ENCODE measurements at places on chromosomes 6 and 20. TPM values are rescaled to one million over a fixed set of nuclear protein-coding genes. Genes with fewer than 3 reads are reported as not detected.
A peak's percentile ranks its signal among the peaks of the same experiment; 100 is the strongest.

- H3K4me3 ChIP-seq, result no peak overlapping the region
- no peaks in the 10 kb centered on the region for H3K27me3 ChIP-seq
- H3K36me3 ChIP-seq, result no peaks in the 10 kb centered on the region
- DNase-seq, result no peak
- H3K27ac ChIP-seq, result no peak overlapping the region
- H3K4me1 ChIP-seq, result no peaks in the 10 kb centered on the region
Observed at GRCh38 chr20:39524371-39524911, 562.3 kb downstream of the DHX35 start.

- no peak overlapping the region for H3K4me3 ChIP-seq
- DNase-seq, result no peak
- no peaks in the 10 kb centered on the region for H3K36me3 ChIP-seq
- H3K27me3 ChIP-seq, result peaks cover 19% of the 10 kb centered on the region
- peaks cover 12% of the 10 kb centered on the region for H3K4me1 ChIP-seq
Observed at GRCh38 chr6:56856036-56856580, 98.8 kb upstream of the BEND6 start.

GRCh38 chr6:89432875-89433251, at the start of gene ANKRD6:
ANKRD6 (plus strand) TSS chr6:89433152; CDS start chr6:89566977, 133,825 bp downstream.
- no peaks in the 10 kb centered on the region for H3K27me3 ChIP-seq
- H3K27ac ChIP-seq, result peak within 1 kb of the TSS; percentile 87
- peak; percentile 76 for DNase-seq
- H3K36me3 ChIP-seq, result no peaks in the 10 kb centered on the region

DNA sequence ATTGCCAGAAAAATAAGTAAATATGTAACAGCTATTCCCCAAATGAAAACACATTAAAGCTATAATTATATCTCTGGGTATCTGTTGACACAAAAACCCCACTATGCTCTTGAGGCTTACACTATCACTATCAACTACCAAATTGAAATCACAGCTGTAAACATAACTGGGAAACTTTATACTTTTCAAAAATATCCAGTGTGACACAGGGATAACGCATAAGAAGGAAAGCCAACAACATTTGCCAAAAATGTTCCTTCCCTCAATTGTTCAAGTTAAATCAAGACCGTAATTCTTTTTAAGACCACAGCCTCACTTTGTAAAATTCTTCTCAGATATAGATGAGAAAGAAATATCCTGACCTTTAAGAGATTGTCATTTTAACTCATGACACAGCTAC, 3.1 kb downstream of the ZHX3 start:
- no peaks in the 10 kb centered on the region for H3K27me3 ChIP-seq
- DNase-seq, result no peak

Gene MMP24
- not detected for total RNA-seq

- H3K4me3 ChIP-seq, result peak within 1 kb of the TSS; percentile 96
- H3K27me3 ChIP-seq, result peaks cover 40% of the 10 kb centered on the region
- no peaks in the 10 kb centered on the region for H3K36me3 ChIP-seq
- peaks cover 23% of the 10 kb centered on the region for H3K4me1 ChIP-seq
- H3K27ac ChIP-seq, result peak within 1 kb of the TSS; percentile 85
Observed at GRCh38 chr6:107489636-107490565, at the start of gene SOBP. SOBP (plus strand) TSS chr6:107490117; CDS start chr6:107490617, 500 bp downstream.

GRCh38 chr20:6055161-6055783, 1.4 kb upstream of the LRRN4 start:
- peaks cover 17% of the 10 kb centered on the region for H3K4me1 ChIP-seq
- H3K36me3 ChIP-seq, result no peaks in the 10 kb centered on the region
- no peak overlapping the region for H3K4me3 ChIP-seq
- peaks cover 44% of the 10 kb centered on the region for H3K27me3 ChIP-seq

DNA sequence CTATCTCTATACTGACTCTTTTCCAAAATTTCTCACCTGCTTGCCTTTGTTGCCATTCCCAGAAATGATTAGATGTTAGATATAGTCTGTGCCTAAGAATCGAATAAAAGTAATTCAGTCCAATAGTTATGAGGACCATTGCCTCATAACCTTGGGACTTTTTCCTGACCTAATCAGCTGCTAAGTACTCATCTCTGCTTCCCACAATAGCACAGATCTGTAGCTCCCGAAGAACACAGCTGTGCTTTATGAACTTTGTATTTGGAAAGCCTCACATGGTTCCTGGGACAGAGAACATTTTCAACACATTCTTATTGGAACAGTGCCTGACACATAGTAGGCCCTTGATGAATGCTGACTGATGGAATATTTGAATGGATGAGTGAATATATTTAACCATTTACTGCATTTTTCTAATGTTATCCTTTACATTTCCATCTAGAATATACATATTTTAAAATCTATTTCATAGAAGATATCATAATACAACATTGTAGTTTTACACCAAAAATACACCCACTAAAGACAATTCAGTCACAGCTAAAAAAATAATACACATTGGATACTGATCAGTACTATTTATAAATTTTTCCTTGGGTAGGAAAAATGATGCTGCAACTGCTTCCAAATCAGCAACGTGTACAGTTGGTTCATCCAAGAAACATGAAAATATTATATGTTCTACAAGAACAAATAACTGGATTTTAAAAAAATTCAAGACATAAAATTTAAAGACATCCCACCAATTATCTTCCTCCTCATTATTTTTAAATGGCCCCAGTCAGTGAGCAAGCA, 53.9 kb downstream of the HS3ST5 start:
- H3K36me3 ChIP-seq, result no peaks in the 10 kb centered on the region
- H3K4me3 ChIP-seq, result no peak overlapping the region
- no peak overlapping the region for H3K27ac ChIP-seq
- no peaks in the 10 kb centered on the region for H3K4me1 ChIP-seq
- H3K27me3 ChIP-seq, result no peaks in the 10 kb centered on the region
- DNase-seq, result no peak

DNA sequence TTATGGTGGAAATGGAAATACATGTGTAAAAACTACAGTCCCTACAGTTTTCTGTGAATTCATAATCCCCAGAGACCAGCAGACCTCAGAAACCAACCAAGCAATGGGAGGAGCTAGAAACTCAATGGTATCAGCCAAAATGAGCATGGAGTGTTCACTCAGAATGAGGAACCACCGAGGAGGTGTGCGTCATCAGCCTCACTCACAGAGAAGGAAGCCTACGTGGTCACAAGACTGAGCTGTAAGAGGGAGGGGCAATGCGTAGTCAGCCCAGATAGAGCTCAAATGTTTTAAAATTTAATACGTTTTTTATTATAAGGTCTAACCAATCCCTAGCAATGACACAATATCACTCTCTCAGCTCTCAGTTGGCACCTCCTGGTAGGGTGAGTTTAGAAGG, 17.4 kb downstream of the MYLK4 start:
- DNase-seq, result no peak
- H3K27ac ChIP-seq, result no peak overlapping the region
- H3K27me3 ChIP-seq, result peaks cover 5% of the 10 kb centered on the region
- no peaks in the 10 kb centered on the region for H3K36me3 ChIP-seq

DNA sequence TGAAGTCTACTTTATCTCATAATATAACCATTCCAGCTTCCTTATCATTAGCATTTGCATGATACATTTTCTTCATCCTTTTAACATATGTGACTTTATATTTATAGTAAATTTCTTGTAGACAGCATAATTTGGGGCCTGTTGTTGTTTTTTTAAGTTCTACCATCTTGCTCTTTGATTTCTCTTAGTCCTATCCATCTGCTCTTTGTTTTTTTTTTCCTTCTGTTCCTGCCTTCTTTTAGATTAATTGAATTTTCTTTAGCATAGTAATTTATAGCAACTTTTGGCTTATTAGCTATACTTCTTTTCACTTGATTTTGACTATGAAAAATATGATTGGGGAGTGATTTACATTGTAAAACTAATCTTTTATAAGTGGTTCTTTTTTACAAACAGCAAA, 19.2 kb upstream of the FABP7 start:
- H3K36me3 ChIP-seq, result no peaks in the 10 kb centered on the region
- no peak for DNase-seq
- no peaks in the 10 kb centered on the region for H3K4me1 ChIP-seq

Gene WFDC12
- total RNA-seq, result not detected

DNA sequence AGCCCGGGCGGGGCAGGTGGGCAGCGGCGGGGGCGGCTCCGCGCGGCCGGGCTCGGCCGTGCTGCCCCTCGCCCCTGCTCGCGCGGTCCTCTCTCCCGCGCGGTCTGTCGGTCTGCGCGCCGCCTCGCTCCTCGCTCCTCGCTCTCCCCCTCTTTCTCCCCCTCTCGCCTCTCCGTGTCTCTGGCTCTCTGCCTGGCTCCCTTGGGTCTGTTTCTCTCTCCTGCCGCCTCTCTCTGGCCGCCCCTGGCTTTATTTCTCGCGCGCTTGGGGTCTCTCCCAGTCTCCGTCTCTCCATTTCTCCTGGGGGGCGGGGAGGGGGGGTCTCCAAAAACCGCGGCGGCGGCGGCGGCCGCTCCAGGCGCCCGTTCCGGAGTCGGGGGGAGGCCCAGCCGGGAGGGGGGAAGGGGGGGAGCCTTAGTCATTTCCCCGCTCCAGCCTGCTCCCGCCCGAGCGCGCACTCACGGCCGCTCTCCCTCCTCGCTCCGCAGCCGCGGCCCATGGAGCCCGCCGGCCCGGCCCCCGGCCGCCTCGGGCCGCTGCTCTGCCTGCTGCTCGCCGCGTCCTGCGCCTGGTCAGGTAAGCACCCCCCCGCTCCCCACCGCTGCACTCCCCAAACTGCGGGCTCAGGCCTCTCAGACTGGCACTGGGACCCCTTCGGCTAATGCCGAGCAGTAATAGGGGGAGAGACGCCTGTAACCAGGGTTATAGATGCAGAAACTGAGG, at the start of gene SIRPA:
Gene SIRPA, plus strand, starts transcription at position 457 of the 723 bp plus-strand sequence. Its CDS starts 41 bp downstream, at position 498.
- DNase-seq, result no peak
- peaks cover 56% of the 10 kb centered on the region for H3K27me3 ChIP-seq
- no peak within 1 kb of the TSS for H3K27ac ChIP-seq
- H3K36me3 ChIP-seq, result no peaks in the 10 kb centered on the region

Gene HRH3
- total RNA-seq, result not detected

Gene SNAI1
- 0.82 TPM for total RNA-seq

- H3K4me3 ChIP-seq, result peak overlapping the region; percentile 76
- H3K27me3 ChIP-seq, result peaks cover 86% of the 10 kb centered on the region
- H3K36me3 ChIP-seq, result peaks cover 6% of the 10 kb centered on the region
- peak overlapping the region; percentile 27 for H3K27ac ChIP-seq
Observed at GRCh38 chr20:21102603-21103311, 3.4 kb downstream of the LINC00237 start.

GRCh38 chr6:111781041-111781708, 92.1 kb downstream of the FYN start:
- no peak overlapping the region for H3K4me3 ChIP-seq
- no peaks in the 10 kb centered on the region for H3K36me3 ChIP-seq
- no peaks in the 10 kb centered on the region for H3K27me3 ChIP-seq

- no peak for DNase-seq
- no peaks in the 10 kb centered on the region for H3K4me1 ChIP-seq
- H3K36me3 ChIP-seq, result no peaks in the 10 kb centered on the region
- H3K27ac ChIP-seq, result no peak overlapping the region
- H3K4me3 ChIP-seq, result no peak overlapping the region
Observed at GRCh38 chr6:81562169-81562568, 190.3 kb downstream of the TENT5A start.

Gene ZNF391
- 6.6 TPM for total RNA-seq

DNA sequence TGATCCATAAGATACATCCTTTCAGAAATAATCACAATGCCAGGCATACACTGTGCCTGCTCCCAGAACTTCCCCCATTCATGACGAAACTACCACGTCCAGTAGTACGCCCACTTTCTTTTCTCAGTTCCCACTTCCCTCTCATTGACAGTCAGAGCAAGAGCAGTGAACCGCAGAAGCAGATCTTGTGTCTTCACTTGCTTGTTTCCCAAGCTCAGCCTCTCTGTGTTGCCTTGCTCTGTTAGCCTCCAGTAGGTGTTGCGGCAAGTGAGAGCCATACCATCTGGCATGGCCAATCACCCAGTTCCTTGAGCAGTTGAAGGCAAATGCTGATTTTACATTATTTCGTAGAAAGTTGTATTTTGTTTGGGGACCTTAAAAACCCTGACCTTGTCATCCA, 11.7 kb downstream of the UST start:
- no peaks in the 10 kb centered on the region for H3K36me3 ChIP-seq
- peak overlapping the region; percentile 39 for H3K4me3 ChIP-seq
- no peaks in the 10 kb centered on the region for H3K27me3 ChIP-seq
- DNase-seq, result no peak
- peaks cover 20% of the 10 kb centered on the region for H3K4me1 ChIP-seq

DNA sequence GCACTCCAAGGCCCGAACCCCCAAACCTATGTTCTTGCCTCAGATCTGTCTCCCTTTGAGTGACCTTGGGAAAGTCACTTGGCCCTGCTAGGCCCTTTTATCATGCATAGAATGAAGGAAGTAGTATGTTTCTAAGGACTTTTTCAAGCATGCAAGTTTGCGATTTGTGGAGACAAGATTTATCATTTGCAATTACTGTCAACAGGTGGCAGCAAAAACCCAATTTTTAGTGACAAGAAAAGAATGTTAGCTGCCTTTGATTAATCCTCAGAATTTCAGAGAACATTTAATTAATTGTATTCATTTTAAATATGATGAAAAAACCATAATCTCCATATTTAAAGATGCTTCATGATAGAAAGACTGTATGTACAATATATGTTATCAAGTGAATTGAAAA, 28.3 kb upstream of the PREP start:
- no peak for DNase-seq
- peaks cover 2% of the 10 kb centered on the region for H3K4me1 ChIP-seq
- no peak overlapping the region for H3K4me3 ChIP-seq
- H3K27me3 ChIP-seq, result peaks cover 1% of the 10 kb centered on the region
- H3K27ac ChIP-seq, result no peak overlapping the region

Gene MATN4
- total RNA-seq, result not detected

Gene KIF25
- total RNA-seq, result not detected

- peaks cover 3% of the 10 kb centered on the region for H3K4me1 ChIP-seq
- no peak for DNase-seq
- H3K27me3 ChIP-seq, result no peaks in the 10 kb centered on the region
Observed at GRCh38 chr20:25288291-25289181, 40.7 kb downstream of the PYGB start.

GRCh38 chr6:44076356-44077213, 50.7 kb downstream of the MRPL14 start:
- H3K4me3 ChIP-seq, result no peak overlapping the region
- no peak overlapping the region for H3K27ac ChIP-seq
- H3K27me3 ChIP-seq, result peaks cover 29% of the 10 kb centered on the region
- H3K36me3 ChIP-seq, result no peaks in the 10 kb centered on the region
- peaks cover 17% of the 10 kb centered on the region for H3K4me1 ChIP-seq

Gene PNPLA1
- not detected for total RNA-seq

DNA sequence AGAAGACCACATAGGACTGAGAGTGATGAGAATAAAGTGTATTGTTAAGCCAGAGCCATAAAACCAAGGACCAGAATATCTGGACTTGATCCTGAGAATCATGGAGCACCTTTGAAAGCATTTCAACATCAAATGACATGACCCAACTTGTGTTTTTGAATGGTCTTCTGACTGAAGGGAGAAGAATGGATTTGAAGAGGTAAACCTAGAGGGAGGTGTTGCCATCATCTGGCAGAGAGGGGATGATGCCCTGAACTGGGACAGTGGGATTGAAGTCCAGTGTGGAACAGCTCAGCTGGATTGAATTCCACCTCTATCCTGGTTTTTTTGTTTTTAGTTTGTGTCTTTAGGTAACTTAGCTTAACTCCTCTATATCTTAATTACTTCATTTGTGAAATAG, 570.0 kb downstream of the TBC1D32 start:
- H3K4me3 ChIP-seq, result no peak overlapping the region
- H3K36me3 ChIP-seq, result no peaks in the 10 kb centered on the region
- DNase-seq, result no peak
- H3K27me3 ChIP-seq, result no peaks in the 10 kb centered on the region
- H3K4me1 ChIP-seq, result no peaks in the 10 kb centered on the region
- H3K27ac ChIP-seq, result no peak overlapping the region

GRCh38 chr6:111687652-111688051, 82.0 kb upstream of the TRAF3IP2 start:
- peaks cover 41% of the 10 kb centered on the region for H3K36me3 ChIP-seq
- H3K4me1 ChIP-seq, result peaks cover 67% of the 10 kb centered on the region
- DNase-seq, result no peak
- H3K27ac ChIP-seq, result no peak overlapping the region

Gene CD24
- total RNA-seq, result 3.4 TPM

Gene BFSP1
- total RNA-seq, result not detected

Gene FOXS1
- total RNA-seq, result not detected

Gene NHSL1
- total RNA-seq, result 0.08 TPM
